ENCODE measurements at places on chromosomes 5 and 9. TPM values are rescaled to one million over a fixed set of nuclear protein-coding genes. Genes with fewer than 3 reads are reported as not detected.

DNA sequence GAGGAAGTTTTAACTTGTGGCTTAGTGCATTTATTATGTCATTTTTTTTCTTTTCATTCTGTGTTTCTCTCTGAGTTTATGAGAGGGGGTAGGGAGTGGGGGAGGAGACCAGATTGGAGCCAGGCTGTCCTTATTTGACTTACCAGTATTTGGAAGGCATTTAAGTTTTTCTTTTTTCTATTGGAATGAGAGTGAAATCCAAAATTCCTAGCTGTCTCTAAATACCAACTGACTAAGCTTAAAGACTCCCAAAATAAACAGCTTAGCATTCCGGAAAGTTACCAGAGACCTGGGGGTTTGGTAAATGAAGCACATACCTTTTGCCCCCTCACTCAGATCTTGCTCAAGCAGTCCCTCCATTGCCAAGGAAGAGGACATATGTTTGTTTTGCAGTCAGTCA, 581.9 kb upstream of the BRINP1 start:
- no peak for DNase-seq

DNA sequence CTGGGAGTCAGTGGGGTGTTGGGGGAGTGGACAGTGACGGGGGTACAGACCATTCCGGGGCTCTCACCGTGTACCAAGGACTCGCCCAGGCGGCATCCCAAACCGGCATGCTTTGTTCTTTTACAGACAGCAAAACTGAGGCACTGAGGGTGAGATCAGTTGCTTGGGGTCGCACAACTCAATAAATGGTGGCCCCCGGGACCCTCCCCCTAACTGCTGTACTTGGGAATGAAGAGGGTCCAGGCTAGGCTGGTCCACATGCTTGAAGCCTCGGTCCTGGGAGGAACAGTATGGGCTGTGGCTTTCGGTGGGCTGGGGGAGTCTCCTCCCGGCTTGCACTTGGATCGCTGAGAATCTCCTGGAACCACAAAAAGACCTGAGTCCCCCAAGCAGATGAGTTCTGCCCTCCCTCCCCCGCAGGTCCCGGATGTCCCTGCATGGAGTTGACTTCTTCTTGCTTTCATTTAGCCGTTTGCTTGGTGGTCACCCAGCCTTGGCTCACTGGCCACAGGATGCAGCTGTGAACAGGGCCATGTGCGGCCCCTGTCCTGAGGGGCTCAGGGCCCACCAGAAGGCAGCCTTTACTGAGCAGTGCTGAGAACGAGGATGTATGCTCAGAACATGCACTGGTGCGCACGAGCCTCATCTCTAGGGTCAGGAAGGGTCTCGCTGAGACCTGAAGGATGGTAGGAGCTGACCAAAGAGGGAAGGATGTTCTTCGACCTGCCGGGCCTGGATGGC, 4.2 kb downstream of the LAMC3 start:
- no peak for DNase-seq

DNA sequence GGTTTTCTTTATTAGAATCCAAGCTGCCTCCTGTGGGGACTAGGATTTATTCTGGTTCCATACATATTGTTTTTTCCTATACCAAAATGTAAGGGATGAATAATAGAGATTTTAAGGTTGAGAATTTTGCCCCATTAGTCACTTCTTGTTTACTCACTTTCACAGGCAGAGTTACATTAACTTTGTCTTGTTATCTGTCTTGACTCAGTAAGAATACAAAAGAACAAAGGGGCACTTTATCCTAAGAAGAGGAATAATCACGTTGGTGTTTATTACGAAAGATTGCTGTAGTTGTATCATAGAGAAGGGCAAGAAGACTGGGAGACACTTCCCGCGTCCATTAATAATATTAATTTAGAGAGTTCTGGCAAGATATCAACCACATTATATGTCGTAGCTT, 599.7 kb upstream of the FTMT start:
- DNase-seq, result no peak

- DNase-seq, result no peak
These were observed 287.6 kb upstream of the ADRA1B start for GRCh38 chr5:159628703-159629102.

DNA sequence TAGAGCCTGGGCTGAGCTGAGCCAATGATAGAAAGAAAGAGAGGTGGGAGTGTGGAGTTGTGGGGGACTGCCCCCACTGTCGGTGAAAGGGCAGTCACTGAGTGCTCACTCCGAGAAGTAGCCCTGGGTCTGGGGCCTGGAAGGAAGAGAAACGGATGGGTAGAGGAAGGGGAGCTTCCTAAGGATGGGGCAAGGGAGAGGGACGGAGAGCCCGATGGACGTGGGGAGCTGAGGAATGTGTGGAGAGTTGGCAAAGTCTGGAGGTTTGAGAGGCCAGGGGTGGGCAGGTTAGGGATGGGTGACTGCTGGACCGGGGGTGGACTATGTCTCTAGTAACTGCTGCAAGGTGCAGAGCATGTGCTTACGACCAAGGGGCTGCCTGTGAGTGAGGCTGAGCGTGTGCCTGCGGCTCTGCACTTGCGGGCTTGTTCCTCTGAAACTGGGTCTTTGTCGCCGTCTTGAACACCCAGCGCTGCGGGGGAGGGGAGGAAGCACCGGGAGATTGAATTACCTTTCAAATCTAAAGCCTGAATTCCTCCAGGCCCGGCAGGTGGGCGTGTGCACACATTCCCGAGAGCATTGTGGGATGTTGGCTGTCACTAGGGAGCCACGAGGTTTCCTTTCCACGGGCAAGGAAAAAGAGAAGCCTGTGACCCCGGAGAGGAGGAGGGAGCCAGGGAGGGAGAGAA, 76.4 kb upstream of the ARAP3 start:
- no peak for DNase-seq

DNA sequence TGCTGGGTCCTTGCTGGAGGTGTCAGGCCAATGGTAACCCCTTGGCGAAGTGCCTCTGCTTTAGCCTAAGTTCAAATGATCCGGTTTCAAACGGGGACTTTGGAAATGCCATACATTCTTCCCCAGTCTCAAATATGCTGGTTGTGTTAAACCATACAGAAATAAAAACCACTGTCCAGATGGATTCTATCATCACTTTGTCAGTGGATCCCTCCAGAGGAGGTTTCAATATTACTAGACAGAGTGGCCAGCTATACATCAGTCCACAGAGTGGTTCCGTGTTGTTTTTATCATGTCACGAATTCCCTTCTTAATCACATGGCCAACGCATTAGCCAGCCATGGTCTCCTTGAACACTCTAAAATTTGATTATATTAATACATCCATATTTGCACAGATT, 7.3 kb upstream of the RANBP17 start:
- no peak for DNase-seq

- DNase-seq, result peak; percentile 49
These were observed 57.0 kb downstream of the COL15A1 start for GRCh38 chr9:99000476-99001395.

- DNase-seq, result no peak
These were observed 17.8 kb downstream of the TBCA start for GRCh38 chr5:77758141-77758938.

- DNase-seq, result peak; percentile 43
These were observed 299.9 kb upstream of the MSX2 start for GRCh38 chr5:174424219-174425053.

GRCh38 chr9:88658311-88658822, 123.4 kb downstream of the NXNL2 start:
- DNase-seq, result no peak

DNA sequence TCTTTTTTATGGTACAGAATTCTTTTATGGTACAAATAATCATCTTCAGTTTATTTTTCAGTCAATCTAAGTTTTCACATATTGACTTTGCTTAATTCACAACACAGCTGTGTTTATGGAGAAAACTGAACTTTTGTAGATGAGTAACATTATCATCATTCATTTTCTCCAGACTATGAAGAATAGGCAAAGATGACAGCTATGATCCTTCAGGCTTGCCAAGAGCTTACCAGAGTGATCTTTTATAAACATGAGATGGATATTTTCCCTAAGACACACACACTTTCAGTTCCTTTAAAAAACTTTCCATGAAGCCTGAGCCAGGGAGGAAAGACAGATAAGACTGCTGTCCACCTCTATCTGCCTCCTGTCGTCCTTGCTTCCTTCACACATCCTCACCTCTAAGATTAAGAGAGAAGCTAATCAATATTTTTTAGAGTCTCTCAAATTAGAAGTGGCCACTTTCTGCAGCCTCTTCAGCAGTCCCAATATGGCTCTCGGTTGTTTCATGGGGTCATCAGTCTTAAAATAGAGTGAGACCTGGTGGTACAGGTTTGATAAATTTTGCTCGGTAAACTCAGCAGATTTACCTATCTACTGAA, 108.1 kb upstream of the SLC27A6 start:
- DNase-seq, result no peak

DNA sequence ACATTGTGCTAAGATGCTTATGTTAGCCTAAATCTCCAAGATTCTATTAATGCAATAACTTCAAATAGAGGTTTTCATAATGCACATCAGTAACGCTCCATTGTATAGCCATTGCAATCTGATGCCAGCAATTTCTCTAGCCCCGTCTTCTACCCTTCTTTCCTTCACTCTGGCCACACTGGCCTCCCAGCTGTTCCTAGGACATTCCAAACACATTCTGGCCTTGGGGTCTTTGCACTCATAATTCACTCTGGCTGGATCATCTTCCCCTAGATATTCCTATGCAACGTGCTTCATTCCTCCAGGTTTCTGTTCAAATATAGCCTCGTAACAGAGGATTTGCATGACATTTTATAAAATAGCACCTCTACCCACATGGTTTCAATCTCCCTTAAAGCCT, 23.3 kb downstream of the FAM81B start:
- DNase-seq, result no peak

- DNase-seq, result no peak
These were observed 861 bp downstream of the MTX3 start for GRCh38 chr5:79990205-79990597.

GRCh38 chr5:96517295-96517694, 84.2 kb upstream of the PCSK1 start:
- peak; percentile 16 for DNase-seq

GRCh38 chr5:1413211-1413610, 32.0 kb downstream of the SLC6A3 start:
- DNase-seq, result no peak

DNA sequence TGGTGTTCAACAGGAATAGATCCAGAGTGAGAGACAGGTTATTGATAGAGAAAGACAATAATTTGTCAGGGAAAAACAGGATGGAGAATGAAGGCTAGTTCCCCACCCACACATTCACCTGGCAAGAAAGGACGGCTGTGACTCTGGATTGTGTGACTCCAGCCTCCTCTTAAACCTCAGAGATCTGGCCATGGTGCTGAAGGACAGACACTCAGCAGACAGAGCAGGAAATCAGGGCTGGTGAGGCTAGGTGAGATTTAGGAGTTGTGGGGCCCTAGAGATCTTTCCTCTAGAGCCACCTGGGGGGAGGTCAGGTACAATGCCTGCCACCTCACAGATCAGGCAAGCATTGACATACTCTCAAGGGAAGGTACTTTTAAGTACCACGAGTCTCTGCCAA, 15.2 kb downstream of the OR1B1 start:
- no peak for DNase-seq

GRCh38 chr5:68845131-68845530, 248.7 kb upstream of the SLC30A5 start:
- no peak for DNase-seq

DNA sequence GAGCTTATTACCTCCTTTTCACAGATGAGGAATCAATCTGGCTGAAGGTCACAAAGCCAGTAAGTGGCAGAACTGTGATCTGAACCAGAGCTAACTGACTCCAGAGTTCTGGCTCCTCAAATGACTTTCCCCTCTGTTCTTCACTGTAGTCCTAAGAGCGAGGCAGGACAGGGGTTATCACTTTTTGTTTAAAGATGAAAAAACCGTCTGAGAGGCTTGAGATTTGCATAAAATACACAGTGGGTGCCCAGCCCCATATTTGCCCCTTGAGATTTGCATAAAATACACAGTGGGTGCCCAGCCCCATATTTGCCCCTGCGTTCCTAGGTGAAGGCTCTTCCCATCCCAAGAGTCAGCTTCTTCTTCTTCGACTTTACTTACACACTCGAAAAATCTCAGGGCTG, 667 bp downstream of the FBXO10 start:
- peak; percentile 33 for DNase-seq

GRCh38 chr9:92488681-92489550, 6.6 kb upstream of the ASPN start:
- DNase-seq, result no peak

GRCh38 chr9:121344184-121344583, 25.9 kb downstream of the STOM start:
- DNase-seq, result no peak

DNA sequence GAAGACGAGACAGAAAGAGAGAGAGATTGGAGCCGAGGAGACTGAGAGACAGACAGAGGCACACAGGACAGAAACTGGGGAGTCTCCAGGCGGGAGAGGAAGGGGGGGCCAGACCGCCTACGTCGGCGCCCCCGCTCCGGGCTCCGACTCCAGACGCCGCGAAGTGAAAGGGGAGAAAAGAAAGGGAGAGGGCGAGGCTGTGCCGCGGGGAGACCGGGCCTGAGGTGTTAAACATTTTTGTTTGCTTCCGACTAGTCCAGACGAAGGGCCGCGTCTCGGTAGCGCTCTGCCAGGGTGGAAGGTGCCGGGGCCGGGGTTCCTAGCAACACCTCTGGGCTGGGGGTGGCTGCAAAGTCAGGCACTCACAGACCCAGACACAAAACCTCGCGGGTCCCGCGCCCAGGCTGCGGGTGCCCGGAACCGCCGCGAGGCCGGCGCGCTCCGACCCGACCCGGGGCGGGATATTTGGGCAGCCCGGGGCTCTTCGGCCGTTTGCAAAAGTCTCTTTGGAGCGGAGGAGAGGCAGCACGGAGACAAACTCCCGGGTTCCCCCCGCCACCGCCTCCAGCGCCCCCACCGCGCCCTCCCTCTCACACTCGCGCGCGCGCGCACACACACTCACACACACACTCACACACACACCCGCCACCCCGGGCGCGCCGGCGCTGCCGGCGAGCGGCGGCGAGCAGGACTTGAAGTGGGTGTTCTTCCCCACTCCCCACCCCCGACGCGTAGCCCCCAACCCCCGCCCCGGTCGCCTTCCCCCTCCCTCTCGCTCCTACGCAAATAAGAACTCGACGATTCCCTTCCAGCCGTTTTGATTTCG, 626 bp upstream of the FST start:
- DNase-seq, result peak; percentile 55

DNA sequence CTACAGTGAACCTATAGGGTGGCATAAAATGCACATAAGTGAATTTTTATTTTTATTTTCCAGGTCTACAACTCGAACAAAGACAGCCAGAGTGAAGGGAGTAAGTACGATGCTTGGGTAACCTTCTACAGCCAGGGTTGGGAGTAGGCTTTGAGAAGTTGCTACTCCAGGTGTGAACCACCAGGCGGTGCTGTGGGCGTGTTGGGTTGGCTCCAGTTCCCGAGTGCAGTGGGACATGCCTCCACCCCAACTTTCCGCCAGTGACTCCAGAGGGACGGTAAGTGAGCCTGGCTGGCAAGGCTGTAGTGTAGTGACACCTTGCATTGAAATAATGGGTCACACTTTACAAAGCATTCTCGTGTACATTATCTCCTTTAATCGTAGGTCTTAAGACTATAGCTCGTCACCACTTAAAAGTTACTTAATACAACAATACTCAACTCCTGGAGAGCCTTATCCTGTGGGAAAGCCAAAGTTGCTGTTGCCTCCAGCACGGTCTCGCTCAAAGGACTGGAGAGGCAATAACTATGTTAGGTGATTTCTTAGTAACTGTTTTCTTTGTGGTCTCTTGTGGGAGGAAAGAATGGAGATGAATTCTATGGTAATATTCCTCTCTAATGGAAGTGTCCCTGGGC, 244.0 kb downstream of the ARHGAP26 start:
- peak; percentile 27 for DNase-seq

DNAH5 gene
- 0.74 TPM for polyA plus RNA-seq

LTC4S gene
- 0.34 TPM for polyA plus RNA-seq

TRIM36 gene
- 0.42 TPM for polyA plus RNA-seq

ALG2 gene
- 35.6 TPM for polyA plus RNA-seq

OTP gene
- not detected for polyA plus RNA-seq

NIM1K gene
- polyA plus RNA-seq, result 0.16 TPM

HAVCR2 gene
- polyA plus RNA-seq, result 0.12 TPM

SLC9A3 gene
- 1.9 TPM for polyA plus RNA-seq

Measured in SK-N-SH (cell line).